ENCODE measurements at places on chromosomes 5 and 9.

DNA sequence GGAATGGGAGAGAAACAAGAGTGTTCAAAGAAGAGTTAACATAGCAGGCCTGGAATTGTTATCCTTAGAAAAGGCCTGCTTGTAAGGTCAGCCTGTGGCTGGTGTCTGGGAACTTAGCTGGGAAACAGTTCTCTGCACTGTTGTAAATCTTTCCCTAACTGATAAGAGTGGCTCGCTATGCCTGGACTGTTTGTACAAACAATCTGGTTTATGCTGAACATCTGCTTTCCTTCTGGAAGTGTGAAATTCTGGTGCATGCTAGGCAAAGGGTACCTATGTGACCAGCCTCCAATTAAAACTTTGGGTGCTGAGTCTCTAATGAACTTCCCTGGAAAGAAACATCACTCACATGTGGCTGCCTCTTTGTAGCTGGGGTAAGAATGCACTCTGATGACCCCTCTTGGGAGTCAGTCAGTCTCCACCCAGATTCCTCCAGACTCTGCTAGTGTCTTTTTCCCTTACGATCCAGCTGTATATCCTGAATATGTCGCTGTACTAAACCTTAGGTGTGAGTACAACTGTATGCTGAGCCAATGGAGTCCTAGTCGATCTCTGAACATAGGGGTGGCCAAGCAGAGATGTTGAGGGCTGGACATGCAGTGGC is 16.5 kb downstream of the SPARC start:
- no peak for DNase-seq

- no peak for DNase-seq
Observed at GRCh38 chr5:32314658-32315057, 1.9 kb upstream of the MTMR12 start.

GRCh38 chr5:19179571-19179970 is 808.4 kb downstream of the CDH18 start:
- no peak for DNase-seq

DNA sequence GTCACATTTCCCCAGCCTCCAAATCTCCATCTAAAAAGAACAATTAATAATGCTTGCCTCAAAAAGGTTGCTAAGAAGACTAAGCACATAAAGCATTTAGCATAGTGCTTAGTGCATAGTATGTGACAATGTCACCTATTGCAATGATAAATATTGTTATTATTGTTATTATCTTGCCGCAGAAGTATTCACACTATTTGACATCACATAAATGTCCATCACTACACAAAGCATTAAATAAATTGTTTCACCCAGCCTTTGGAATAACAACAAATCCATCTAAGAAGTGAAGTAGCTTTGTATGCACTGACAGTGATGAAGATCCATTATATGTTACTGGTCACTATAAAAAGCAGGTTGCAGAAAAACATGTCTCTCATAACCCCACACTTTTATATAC is 2263.9 kb upstream of the WWC1 start:
- no peak for DNase-seq

DNA sequence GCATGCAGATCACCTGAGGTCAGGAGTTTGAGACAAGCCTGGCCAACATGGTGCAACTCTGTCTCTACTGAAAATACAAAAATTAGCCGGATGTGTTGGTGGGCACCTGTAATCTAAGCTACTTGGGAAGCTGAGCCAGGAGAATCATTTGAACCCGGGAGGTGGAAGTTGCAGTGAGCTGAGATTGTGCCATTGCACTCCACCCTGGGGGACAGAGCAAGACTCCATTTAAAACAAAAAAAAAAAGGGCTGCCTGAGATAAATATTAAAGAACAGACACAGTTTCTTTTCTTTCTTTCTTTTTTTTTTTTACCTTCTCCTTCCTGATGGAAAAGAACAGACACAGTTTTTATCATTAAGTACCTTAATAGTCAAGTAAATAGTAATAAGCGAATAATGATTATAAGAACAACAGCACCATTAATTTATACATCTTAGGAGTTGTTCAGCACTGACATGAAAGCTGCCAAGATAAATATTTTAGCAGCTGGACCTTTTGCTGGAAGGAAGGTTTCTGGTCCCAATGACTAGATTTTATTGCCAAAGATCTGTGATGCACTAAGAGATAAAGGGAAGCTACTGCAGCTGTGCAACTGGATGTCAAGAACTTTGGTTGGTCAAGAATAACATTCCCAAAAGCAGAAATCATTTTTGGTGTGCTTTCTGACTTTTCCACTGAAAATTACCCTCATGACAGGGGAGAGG is 7.0 kb downstream of the CENPP start:
- DNase-seq = no peak

DNA sequence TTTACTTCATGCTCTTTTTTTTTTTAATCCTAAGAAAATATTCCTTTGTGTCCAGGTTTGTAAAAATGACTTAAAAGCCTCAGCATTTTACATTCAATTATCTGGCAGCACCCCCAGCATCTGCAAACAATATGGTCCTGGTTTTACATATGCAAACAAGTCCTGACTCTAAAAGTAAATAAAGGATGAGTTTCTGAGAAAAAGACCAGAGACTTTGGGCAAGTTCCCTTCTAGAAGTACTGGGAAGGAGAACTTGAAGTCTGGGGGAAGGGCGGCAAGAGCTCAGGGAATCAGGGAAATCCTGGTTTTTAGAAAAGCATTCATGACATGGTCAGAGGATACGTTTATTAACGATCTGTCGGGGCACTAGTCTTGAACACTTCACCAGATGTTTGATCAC is 25.8 kb downstream of the COL23A1 start:
- DNase-seq = no peak

- no peak for DNase-seq
Observed at GRCh38 chr5:115471345-115472063, 73.1 kb downstream of the FEM1C start.

DNA sequence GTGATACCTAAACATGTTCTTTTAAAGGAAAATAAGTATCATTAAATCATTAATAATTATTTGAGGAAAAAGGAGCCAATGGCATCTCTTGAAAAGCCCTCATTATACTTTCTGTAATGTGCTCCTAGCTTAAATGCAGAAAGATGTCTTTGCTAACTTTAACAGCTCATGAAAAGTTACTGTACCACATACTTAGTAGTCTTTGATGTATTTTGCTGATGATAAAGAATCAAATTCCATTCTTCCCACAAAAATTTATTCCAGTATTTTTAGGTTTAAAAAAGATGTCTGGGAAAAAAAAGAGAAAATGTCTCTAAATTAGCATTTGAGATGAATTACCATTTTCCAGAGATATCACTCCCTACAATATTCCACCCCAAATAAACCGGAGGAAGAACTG is 112.5 kb downstream of the PPP2R2B start:
- DNase-seq = no peak

All from GM12864 (cell line).